ENCODE measurements at places on chromosomes 16 and 17.

DNA sequence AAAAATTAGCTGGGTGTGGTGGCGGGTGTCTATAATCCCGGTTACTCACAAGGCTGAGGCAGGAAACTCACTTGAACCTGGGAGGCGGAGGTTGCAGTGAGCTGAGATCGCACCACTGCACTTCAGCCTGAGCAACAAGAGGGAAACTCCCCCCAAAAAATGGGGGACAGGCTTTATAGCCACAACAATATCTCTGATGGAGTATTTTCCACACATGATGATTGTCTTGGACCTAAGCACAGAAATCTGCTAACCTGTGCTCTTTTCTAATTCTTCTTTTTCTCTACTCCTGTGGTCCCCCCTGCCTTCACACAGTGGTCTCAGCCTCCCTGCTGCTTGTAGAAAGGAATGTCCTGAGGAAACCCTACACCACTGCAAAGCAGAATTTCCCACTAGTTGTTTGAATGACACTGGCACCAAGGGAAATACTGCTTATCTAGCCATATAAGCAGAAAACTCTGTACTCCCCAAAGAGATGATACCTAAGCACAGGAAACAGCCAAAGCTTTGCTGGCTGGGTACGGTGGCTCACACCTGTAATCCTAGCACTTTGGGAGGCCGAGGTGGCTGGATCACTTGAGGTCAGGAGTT is 117.6 kb downstream of the USP31 start:
- no peak for DNase-seq

GRCh38 chr17:73420897-73421296 is 109.1 kb upstream of the CDC42EP4 start:
- no peak for DNase-seq

DNA sequence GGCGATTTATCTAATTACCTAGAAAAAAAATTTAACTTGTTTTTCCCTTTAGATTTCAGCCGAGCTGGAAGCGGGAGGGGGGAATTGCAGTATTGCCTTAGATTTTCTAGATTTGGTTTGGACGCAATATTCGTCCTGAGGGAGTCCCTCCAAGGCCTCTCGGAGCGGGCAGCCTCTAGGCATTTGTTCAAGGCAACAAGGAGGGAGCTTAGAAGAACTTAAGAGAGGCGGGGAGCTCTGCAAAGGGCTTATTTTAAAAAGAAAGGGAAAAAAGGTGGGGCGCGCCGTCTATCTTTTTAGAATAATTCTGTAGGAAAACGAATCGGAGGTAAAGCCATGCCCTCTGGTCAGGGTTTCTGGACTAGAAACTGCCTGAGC is 407 bp upstream of the TMEM94 start:
- no peak for DNase-seq

DNA sequence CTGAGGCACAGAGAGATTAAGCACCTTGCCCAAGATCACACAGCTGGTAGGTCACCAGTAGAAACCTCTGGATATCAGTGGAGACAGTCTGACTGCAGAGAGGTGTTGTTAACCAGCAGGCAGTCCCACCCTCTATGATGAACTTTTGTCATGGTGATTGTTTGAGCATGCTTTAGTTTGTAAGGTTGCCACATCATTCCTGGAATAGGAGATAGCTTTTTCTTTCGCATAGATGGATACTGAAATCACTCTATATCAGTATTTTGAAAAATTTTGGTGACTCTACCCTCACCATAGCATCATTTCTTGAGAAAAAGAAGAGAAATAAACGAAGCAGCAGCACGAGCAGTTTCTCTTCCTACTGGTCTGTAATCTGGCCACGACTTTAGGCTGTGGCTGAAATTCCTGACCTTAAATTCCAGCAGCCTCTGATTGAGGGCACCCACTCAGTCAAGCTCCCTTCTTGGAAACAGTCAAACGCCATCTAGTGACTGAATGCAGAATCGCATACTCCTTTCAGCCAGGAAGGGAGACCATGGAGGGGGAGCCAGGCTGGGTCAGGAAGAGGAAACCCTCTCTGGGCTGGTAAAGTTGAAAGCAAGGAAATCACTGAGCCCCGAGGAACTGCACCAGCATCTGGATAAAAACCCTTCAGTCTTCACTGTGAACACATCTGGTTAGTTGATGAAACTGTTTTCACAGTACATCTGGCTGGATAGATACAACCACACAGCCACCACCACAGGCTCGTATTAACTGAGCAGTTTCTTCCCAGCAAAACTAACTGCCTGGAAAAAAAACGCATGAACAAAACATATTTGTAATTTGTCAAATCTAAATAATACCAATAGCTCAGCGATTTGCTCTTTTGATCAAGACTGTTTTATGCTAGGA is 108.5 kb upstream of the XYLT1 start:
- no peak for DNase-seq

DNA sequence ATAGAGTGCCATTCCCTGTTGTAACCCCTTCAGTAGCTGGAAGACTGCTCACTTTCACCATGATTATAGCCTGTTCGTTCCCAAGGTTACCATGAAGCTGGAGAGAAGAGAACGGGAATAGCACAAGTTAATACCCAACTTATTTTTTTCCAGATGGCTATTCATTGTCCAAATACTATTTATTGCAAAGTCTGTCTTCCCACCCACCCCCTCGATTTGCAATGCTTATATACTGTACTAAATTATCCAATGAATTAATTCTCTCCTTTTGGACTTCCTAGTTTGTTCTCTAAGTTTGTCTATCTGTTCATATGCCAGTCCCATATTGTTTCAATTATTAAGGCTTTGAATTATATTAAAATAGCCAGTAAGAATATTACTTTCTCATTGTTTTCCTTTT is 231.0 kb downstream of the RAB11FIP4 start:
- no peak for DNase-seq

GRCh38 chr16:86618431-86619238 is 40.3 kb downstream of the FOXL1 start:
- DNase-seq: no peak

DNA sequence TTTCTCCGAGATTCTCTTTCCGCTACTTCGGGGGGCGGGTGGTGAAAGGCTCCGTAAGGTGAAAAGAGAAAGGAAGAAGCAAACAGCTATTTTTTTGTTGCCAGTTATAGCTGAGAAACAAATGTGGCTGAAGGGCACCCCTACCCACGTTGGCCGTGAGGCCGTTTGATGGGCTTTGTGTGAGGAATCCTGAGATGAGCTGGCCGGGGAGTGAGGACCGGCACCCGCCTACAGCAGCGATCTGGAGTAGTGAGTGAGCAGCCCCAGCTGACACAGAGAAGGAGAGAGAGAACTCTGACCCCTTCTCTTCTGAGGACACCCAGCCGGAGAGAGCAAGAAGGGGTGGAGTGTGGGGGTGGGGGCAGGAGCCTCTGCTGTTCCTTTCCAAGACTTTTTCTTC is 5.6 kb downstream of the JPH3 start:
- DNase-seq: no peak

GRCh38 chr16:88346680-88347505 is 35.9 kb upstream of the ZNF469 start:
- no peak for DNase-seq

GRCh38 chr16:69916462-69916861 is 34.7 kb upstream of the CLEC18A start:
- DNase-seq: no peak

DNA sequence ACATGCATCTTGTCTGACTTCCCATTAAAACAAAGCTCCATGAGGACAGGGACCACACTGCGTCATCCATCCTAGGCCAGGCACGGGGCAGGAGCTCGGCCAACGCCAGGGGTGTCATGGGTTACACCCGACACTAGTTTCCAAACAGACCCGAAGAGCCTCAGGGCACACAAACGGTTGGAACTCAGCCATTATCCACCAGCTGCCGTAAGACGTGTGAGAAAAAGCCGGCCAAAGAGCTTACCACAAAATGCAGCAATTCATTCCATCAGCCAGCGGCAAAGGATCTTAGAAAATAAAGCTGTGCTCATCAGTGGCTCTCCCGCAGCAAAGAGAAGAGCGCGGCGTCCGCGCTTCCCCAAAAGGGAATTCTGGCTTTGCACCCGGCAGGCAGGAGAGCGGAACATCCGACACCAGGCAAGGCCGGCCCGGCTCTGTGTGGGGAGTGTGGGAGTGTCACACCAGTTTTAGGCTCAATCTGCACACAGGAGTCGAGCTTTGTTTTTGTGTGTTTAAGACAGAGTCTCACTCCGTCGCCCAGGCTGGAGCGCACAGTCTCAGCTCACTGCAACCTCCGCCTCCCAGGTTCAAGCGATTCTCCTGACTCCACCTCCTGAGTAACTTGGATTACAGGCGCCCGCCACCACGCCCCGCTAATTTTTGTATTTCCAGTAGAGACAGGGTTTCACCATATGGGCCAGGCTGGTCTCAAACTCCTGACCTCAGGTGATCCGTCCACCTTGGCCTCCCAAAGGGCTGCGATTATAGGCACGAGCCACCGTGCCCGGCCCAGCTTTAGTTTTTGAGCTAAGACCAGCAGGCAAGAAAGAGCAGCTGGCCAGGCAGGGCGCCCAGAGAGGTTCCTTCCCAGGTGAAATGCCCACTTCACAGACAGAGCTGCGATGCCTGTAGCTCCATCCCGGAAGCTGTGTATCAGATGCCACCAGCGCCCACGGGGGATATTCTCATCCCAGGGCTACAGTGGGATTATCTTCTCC is 1.5 kb downstream of the SLC38A8 start:
- no peak for DNase-seq

DNA sequence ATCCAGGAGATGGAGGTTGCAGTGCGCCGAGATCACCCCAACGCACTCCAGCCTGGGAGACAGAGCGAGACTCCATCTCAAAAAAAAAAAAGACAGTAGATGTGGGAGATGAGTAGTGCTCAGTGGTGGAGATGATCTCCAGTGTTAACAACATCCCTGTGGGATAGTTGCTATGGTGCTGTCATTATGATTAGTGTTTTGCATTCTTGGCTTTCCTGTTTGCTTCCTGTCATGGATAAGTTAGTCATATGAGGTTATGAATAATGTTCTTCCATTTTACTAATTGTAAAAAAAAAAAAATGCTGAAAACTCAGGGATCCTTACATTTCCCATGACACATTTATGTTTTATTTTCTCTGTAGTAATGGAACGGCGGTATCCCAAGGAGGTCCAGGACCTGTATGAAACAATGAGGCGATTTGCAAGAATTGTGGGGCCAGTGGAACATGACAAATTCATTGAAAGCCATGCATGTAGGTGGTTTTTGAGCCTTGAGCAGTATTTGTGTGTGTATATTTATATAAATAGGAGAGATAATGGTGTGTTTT is 24.5 kb upstream of the DUSP14 start:
- no peak for DNase-seq

- DNase-seq: no peak
Observed at GRCh38 chr17:5888811-5889210, 181.4 kb upstream of the WSCD1 start.

DNA sequence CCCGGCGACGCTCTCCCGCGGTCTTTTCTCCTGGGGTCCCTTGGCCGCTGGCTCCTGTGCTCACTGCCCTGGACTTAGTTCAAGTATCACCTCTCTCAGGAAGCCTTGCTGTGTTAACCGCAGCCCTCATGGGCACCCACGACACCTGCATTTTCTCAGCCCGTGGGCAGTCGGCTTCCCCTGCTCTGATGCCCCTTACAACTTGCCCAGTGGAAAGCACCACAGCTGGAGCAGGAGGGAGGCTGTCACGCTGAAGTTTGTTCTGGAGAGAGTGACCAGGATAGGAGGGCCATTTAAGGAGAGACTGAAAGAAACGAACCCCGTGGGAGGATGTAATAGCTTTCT is 395 bp downstream of the STXBP4 start:
- no peak for DNase-seq

GRCh38 chr16:608019-608418 is 18.2 kb downstream of the RAB40C start:
- no peak for DNase-seq

DNA sequence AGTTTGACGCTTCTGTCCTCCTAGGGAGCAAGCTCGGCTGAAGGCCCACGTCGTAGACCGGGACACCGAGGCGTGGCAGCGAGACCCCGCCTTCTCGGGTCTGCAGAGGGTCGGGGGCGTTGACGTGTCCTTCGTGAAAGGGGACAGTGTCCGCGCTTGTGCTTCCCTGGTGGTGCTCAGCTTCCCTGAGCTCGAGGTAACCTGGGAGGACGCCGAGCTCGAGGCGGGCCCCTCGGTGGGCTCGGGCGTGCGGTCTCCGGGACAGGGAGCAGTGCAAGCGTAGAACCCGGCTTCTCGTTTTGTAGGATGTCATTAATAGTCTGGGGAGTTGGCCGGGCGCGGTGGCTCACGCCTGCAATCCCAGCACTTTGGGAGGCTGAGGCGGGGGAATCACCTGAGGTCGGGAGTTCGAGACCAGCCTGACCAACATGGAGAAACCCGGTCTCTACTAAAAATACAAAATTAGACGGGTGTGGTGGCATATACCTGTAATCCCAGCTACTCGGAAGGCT is 715 bp downstream of the ENDOV start:
- DNase-seq: no peak

- no peak for DNase-seq
Observed at GRCh38 chr17:21843318-21843865, 151.1 kb downstream of the KCNJ18 start.

DNA sequence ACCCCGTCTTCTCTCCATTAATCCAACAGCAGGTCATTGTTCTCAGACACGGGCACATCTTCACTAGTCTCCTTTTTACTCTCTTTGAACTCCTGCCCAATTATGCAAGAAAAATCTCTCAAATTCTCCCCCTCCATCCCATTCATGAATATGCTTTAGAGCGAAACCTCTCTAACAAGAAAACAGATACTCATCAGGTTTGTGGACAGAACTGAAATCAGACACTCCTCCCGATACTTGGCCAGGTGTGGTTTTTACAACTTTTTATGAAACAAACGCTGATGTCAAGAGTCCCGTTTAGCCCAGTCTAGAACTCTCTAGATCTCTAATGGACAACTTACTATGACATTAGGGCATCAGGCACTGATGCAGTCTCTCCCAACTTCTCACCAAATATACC is 40.9 kb downstream of the PIK3R5 start:
- DNase-seq: no peak

- DNase-seq: no peak
Observed at GRCh38 chr17:75295201-75296158, 6.2 kb upstream of the SLC25A19 start.

- DNase-seq: no peak
Observed at GRCh38 chr16:64738321-64738960, 383.4 kb downstream of the CDH11 start.

GRCh38 chr17:16886655-16887322 is 85.1 kb downstream of the TNFRSF13B start:
- DNase-seq: no peak

DNA sequence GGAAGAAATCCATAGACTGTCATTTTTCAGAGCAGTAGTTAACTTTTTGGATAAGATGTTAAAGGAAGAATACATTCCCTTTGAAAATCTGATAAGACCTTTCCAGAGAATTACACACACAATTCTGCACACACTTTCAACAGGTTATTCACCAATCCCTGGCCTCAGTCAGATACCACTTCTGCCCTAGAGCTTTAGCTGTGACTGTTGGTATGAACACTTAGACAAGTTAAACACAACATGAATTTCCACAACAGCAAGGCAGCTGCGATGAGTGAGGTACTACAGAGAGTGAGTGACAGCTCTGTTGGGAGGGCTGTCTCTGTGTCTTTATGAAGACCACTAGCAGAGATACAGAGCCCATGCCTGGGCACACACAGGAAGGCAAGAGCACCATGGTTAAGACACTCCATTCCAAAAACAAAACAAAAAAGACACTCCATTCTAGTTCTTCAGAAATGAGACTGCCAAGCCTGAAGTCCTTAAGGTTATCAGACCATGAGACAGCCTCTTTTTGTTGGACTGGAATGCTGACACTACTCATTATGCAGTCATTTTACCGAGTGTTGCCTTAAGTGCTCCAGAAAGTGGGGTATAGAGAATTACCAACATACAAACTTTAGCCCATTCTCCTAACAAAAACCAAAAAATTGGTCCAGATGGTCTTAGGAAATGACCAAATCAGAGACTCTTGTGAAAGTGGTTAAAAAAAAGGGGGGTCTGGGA is 42.4 kb downstream of the TOM1L2 start:
- DNase-seq: no peak

GRCh38 chr17:39634384-39634871 is 2.5 kb upstream of the STARD3 start:
- no peak for DNase-seq

Measured in NCI-H1417 treated with DMSO at 0.1 percent for 48 hours (cell line).